T1000 (cell line): ENCODE measurements at places on chromosomes 3 and 15.

DNA sequence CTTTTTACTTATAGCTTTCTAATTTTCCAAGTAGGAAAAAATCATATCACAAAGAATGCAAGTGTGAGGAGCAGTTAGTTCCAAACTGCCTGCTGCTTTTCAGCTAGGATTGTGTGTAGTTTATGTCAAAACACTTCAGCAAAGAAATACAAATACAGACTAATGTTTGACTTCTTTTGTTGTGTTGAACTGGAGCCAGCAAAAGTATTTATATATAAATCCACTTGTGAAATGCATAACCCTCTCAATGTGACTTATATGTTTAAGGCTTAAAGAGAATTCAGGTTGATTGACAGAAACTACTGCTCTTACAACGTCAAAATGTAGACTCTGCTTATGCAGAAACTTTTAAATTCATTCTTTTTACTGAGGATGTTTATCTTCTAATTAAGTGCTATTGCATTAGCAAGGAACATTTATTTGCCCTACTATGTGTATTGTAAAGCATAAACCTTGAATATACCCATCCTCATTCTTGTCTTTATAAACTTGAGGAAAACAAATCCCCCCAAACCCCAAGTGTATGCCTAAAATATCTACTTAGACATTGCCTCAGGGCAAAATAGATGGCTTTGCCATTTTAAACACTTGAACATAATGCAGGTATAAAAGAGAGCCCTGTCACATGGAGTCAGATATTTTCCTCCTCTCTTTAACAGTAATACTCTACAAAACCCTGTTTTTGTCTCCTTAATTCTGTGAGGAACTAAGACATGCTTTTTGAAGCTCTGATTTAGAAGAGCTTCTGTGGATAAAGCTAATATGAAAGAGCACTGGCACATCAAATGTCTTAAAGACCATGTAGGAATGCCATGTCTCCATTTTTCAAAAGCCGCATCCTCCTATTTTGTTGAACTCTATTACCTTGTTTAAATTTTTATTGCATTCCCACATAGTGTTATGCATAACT is 302.8 kb upstream of the TBC1D5 start:
- no peak for DNase-seq

GRCh38 chr3:108208831-108209230 is 13.4 kb downstream of the IFT57 start:
- DNase-seq: no peak

DNA sequence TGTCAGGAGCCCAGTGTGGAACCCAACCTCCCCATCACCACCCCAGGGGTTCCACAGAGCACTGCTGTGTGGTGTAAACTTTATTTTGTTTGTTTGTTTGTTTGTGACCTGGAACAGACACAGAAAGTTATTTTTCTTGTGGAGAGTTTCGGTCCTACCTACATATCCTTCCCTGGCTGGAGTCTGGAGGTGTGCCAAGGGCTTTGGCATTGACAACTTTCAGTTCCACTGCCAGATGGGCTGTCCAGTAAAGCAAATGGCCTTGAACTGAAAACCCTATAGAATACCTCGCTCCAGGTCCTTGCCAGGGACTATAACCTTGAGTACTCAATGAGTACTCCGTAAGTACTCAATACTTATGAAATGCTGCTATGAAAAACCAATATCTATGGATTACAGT is 103.5 kb downstream of the MITF start:
- no peak for DNase-seq

- no peak for DNase-seq
These were observed 98.1 kb upstream of the CLSTN2 start for GRCh38 chr3:139836698-139837464.

DNA sequence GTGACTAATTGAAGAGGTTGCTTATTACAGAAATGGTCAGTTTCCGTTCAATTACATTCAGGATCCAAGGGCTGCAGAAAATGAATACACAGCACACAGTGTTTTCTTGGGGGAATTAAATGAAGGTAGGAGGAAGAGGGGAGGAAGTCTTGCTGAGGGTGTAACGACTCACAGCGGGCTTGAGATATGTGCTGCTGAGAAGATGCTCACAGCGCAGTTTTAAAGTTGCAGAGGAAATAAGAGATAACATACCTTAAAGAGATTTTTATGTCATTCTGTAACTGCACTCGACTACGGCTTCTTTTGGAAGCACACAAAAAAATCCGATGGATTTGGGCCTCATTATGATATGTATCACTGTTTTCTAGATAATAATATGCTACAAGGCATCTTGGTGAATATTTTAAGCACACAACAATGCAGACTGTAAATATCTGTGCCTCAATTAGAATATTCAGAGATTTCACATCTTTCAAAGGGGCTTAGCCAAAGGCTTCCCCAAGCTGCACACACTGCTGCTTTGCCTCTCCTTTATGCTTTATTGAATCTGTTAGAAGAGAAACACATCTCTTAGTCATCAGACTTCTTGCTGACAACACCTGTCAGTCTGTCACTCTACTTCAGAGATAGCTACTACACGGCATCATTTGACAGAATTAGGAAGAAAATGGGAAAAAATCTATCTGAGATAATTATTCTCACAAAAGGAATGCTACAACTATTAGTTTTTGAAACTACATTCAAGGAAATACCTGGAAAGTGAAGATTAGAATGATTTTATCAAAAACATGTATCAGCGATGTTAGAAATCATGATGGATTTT is 773.2 kb downstream of the OTOL1 start:
- no peak for DNase-seq

GRCh38 chr15:51162865-51163762 is 68.4 kb upstream of the TNFAIP8L3 start:
- peak; percentile 38 for DNase-seq

DNA sequence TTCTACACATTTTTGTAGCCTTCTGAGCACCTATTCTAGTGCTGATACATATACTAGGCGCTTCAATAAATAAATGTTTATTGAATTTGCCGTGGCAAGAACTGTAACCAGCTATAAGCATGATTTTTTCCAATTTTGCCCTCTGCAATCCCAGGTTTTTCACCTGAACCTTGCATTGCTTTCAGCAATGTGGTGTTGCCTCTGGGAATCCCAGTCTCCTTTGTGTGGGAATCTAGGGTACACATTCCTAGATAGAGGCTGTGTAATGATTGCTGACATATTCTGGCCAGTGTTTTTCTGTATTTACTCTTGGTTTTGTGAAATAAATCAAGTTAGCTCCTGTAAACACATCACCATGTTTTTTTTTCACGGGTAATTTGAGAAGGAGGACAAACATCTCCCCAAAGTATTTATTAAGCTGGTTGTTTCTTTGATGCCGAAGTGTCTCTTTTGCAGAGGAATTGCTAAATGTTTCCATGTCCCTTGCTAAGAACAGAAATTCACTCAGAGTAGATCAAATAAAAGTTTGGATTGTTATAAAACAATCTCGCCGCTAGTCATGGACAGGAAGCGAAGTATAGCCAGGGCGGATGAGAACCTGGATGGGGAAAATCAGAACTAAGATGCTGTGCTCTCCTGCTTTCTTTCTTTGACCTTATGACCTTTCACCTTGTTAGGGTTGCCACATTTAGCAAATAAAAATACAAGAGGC is 1.2 kb downstream of the CFAP91 start:
- no peak for DNase-seq

DNA sequence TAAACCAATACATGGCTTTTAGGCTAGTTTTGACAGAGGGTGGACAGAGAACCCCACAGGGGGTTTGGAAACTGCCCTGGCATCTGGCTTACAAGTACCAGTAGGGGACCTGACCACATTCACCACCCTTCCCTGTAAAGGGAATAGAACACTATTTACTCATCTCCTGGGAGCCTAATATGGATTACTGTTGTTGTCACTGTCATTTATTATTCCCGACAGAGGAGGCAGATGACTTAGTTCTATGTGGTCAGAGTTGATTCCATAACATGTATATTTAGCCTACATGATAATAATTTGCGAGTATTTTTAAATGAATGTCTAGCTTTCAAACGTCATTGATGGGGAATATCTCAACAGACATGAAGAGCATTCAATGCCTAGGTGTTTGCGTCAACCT is 15.9 kb downstream of the ZBTB38 start:
- no peak for DNase-seq

GRCh38 chr3:75396316-75396802 is 267.8 kb upstream of the FRG2C start:
- DNase-seq: no peak

- no peak for DNase-seq
These were observed 10.1 kb downstream of the FAM131A start for GRCh38 chr3:184347321-184348056.

DNA sequence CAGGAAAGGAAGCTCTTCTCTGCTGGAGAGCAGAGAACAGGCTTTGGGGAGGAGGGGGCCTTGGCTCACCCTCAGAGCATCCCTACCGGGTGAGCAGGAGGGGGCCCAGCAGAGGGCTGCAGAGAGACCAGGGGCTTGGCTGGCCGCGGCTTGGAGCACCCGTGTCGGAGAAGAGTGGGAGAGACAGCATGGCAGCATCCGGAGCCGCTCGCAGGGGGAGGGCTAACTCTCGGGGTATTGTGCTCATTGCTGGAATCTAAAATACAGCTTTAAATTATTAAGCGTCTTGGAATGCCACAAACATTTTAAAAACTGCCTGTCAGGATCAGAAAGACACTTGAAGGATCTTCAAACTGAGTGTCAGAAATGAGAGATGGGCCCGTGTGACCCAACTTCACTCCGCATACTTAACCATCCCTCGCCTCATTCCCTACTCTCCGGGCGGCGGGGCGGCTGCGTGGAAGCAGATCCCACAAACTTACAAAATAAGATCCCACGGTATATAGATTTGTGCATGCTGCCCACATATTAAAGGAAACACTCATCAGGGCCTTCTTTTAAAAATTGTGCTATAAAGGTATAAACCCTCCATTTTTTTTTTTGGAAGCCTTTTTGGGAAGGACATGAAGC is 53.9 kb downstream of the EIF4E3 start:
- DNase-seq: no peak

DNA sequence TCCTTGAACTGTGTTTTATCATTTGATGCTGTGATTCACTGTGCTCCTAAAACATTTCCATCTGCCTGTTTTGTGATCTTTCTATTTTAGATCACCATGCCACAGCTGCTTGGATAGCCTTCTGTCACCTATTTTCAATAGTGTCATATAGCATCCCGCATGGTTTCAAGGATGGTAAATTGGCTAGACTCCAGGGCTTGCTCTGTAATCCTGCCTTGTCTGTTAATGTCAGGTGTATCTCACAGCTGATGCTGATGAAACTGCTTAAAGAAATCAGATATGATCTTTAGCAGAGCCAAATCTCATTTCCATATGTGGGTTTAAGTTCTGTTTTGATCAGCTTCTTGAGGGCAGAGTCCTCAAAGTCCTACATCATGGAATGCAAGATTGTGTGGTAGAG is 182.2 kb downstream of the UBE2E2 start:
- DNase-seq: no peak

- DNase-seq: no peak
These were observed 13.1 kb upstream of the GCNT3 start for GRCh38 chr15:59598461-59598860.

GRCh38 chr15:101296418-101297405 is 1.7 kb upstream of the SNRPA1 start:
- DNase-seq: no peak

DNA sequence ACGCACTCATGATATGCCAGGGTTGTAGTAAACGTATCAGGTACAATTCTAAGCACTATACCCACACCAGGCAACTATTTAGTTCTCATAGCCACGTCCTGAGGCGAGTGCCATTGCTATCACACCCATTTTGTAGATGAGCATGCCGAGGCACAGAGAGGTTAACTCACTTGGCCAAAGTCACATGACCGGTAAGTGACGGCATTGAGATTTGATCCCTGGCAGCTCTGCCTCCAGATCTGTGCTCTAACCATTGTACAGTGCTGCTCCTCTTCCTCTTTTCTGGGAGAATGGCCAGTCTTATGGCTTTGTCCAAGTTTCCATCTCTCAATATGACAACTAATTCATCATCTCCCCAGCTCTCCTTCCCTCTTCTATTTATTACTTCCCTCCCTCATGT is 18.9 kb upstream of the ATP2B2 start:
- no peak for DNase-seq

- DNase-seq: no peak
These were observed 17.3 kb downstream of the CD200 start for GRCh38 chr3:112350018-112350810.

GRCh38 chr3:30129765-30130164 is 476.6 kb upstream of the TGFBR2 start:
- no peak for DNase-seq

- DNase-seq: peak; percentile 76
These were observed 539 bp upstream of the LAMB2 start for GRCh38 chr3:49133226-49133951.

DNA sequence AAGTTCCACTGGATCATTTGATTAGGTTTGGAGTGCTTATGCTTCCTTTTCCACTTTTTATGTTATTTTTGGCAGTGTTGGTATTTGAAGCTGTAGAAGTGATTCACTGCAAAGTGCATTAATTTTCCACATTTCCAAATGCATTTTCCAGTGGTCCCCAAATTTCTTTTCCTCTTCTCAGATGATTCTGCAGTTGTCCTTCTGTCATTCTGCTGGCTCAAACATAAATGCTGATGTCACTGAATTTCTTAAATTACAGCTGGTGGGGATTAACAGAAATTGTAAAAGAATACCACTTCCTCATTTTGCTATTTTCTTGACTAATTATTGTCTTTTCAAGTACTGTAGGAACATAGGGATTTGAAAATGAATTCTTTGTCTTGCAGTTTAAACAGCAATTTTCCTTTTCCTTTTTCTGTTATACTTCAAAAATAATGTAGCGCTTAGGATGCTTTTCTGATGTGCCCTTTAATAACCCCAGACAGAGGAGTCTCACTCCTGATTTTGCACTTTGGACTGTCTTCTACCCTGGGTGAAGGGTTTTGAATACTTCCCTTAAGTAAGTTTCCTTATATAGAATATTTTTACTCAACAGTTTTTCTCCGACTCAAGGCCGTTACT is 25.0 kb downstream of the MITF start:
- no peak for DNase-seq

DNA sequence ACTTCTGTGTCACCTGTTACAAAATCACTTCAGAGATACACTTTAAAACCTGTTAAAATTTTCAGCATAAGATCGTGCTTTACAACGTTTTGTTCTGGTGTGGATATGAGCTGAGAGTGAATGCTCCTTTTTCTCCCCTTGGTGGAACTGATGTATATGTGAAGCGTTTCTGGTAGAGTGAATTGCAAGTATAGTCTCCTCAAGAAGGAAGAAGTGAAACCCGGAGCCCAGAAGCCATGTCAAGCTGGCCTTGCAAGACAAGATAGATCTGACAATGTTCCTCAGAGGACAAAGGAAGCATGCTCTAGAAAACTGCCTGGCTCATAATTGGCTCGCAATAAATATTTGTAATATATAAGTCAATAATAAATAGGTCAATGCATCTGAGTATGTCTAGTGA is 23.6 kb downstream of the SERPINI2 start:
- no peak for DNase-seq

- no peak for DNase-seq
These were observed 860.1 kb downstream of the MCTP2 start for GRCh38 chr15:95091444-95091843.

GRCh38 chr3:49880581-49881315 is 11.0 kb upstream of the CAMKV start:
- DNase-seq: no peak

- DNase-seq: no peak
These were observed 94.6 kb upstream of the HERC1 start for GRCh38 chr15:63928185-63928842.
